ENCODE measurements at places on chromosomes 13 and 19.

DNA sequence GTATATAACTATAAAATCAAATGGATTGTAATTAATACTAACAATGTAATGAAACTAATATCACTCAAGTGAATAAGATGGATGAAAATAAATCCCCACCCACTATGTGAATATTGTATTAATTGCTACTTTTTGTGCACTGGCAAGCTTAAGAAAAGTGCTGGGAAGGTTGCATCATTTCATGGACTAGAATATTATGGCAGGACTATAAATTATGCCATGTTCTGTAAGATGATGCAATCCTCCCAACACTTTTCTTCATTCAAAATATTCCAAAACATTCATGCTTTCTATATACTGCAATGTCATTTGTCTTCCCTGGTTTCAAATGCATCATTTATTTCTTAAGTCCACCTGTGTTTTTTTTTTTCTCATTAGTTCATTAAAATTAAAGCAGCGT is 457.6 kb upstream of the GPC6 start:
- DNase-seq: no peak

DNA sequence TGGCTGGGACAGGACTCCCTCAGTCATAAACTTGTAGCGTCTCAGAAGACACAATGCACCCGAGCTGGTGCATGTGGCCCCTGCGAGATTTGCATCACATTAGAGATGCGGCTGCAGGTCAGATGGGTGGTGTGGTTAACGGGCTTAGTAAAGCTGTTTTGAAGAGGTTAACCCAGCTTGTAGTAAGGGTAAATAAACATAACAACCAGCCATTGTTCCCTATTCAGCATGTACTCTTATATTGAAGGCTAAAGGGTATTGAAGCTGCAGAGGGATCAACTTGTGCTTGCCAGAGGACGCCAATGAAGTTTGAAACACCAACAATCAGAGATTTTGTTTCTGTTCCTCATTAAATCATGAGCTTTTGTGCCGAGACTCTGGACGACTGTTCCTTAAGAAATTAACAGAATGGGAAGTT is 79.4 kb downstream of the ZIC5 start:
- no peak for DNase-seq

DNA sequence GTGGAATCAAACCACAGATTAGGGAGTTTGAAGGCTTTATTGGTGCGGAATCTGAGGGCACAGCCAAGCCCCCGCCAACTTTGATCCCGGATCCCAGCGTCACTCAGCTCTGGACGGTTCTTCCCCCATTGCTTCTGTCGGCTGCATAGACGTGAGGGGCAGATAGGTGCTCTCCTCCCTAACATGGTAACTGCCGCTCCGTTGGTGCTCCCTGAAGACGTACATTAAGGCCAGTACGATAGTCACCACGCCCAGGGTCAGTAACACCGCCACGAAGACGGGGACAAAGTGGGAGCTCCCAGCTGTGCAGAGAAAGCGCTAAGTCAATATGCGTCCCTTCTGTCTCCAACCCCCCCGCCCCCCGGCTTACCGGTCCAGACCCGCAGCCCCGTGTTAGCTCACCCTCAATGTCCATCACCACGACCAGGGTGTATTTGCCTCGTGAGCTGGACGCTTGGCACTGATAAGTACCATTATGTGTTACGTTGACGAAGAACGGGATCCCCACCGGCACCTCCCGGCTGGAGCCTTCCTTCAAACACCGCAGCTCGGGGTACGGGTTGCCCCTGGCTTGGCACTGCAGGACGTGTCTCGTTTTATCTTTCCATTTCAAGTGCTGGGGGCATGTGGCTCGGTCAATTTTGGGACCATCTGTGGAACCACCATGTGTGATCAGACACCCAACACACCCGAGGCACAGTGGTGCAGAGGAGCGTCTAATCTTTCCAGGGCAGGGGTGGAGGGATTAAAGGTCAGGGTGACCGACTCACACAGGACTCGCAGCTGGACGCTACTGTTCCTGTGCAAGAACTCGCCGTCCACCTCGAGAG is 644 bp upstream of the RAVER1 start:
- DNase-seq: no peak

DNA sequence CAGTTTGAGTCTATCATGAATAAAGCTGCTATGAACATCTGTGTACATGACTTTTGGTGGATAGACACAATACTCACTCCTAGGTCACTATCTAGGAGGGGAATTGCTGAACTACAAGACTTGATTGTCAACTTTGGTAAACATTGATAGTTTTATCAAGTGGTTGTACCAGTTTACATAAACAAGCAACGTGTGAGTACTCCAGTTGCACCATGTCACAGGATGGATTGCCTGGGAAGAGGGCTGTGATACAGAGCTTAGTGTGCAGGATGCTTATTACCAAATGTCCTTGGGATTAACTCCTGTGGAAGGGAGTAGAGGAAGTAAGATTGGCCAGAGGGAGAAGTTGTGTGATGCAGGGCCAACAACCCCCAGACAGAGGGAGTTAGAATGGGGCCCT is 37.7 kb downstream of the RAP2A start:
- DNase-seq: no peak

DNA sequence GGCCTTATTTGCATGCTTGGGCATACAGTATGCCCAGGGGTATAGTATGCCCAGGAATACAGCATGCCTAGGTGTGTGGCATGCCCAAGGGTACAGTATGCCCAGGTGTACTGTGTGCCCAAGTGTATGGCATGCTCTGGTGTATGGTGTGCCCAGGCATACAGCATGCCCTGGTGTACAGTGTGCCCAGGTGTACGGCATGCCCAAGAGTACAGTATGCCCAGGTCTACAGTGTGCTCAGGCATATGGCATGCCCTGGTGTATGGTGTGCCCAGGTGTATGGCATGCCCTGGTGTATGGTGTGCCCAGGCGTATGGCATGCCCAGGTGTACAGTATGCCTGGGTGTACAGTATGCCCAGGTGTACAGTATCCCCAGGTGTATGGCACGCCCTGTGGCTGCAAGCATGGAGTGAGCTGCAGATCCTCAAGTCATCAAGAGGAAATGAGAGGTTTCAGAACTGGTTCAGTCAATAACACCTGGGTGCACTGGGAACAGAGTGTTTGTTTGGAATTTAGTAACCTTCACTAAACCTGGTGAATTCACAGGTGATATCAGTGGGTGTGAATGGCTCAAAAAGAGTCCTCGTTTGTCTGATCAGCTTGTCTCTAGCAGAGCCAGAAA is 7.8 kb upstream of the C13orf42 start:
- no peak for DNase-seq

- no peak for DNase-seq
Measured at GRCh38 chr19:54352546-54352945, 12.2 kb downstream of the LAIR1 start.

- DNase-seq: no peak
Measured at GRCh38 chr19:33259539-33259938, 33.9 kb upstream of the SLC7A10 start.

- DNase-seq: no peak
Measured at GRCh38 chr13:85900521-85900920, 101.3 kb upstream of the SLITRK6 start.

DNA sequence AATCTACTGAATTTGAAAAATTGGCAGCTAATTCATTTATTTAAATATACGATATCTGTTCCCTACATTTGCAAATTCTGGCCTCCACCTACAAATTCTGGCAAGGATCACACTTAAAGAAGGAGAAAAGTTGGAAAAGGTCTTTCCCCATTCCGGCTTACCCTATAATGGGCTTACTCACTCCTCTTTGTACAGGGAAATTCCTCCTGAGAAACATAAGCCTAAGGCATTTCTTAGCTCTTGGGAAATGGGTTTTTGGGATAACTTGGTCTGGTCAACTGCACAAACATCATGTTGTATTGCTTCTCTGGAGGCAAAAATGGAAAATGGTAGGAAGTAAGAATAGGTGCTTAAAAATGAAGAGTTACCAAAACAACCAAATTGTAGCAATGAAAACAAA is 25.5 kb downstream of the KCTD12 start:
- no peak for DNase-seq

DNA sequence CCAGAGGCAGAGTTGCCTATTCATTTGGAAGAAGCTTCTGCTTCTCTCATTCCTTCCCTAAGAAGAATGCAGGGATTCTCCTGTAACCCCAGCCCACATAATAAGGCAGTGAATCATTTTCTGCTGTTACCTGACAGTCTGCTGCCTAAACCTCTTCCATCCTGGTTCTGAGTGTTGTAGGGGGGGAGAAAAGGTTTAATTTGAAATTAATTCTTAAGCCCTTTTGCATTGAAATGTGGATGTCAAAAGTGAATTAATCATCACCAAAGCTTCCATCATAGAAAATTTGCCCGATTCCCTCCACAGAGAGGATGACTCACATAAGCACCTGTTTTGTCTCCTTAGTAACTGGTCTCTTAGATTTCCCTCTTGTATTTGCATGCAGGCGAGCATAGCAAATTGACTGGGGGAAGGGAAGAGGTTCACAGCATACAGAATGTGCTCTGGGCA is 146.7 kb upstream of the FNDC3A start:
- peak; percentile 64 for DNase-seq

GRCh38 chr13:109900741-109901140 is 114.4 kb upstream of the IRS2 start:
- DNase-seq: no peak

Measured in RCC 7860 (cell line).